ENCODE measurements at places on chromosomes 4 and X.

DNA sequence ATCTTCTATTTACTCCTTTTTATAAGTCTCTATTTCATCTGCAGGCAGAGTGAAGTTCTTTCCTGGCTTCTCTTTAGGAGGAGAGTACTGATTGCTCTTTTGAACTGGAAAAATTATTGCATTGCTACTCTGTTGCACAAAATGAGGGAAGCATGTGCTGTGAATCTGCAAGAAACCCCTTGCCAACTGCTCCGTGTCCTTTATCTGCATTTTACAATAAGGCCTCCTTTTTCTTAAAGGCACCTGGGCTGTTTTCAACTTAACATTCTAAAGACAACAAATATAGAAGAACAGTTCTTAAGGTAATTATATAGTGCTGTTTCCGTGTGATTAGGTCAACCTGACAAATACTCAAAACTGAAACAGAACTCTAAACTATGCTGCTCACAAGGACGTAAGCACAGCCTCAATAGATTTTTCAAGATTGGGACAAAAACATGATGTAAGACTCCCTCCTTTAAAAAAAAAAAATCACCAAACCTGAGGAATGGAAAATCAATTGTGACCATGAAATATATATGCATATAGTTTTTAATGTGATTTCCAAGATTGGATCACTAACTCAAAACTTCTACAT lies 716.6 kb upstream of the INTU start:
- DNase-seq, result no peak

DNA sequence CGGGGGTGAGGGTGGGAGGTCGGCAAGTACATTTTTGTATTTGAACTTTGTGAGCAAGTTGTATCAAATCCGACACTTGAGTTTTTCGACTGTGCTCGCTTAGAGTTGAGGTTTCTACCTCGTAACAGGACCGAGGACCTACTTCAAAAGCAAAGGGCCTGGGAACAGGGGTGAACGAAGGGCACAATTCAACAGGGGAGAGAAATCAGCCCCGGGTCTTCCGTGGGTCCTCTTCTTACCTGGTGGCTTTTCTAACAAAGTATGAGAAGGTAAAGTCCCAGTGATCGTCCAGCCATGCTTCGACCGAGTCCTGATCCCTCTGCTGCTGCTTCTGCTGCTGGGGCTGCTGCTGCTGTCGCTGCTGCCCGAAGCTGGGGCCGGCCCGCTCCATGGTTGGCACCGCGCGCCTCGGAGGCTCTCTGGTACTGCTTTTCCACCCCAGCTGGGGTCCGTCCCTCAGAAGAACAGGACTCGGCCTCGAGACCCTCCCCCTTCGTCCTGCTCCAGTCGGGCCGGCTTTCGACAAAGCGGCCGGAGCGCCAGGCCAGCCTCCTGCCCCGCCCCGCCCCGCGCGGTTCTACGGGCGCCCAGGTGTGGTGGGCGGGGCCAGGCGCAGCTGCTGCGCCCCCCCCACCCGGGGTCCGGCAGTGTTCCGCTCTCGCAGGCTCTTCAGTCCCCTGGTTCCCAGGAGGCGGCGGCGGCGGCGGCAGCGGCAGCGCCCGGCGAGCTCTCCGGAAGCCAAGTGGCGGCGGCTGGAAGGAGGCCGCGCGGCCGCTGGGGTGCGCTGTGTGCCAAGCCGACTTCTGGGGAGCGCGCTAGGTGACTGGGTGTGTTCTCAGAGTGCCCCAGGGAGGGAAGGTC lies at the start of gene PDE5A:
Gene PDE5A, minus strand, starts transcription at position 524 of the 861 bp plus-strand sequence. Its CDS starts 133 bp downstream, at position 391.
- DNase-seq, result peak; percentile 23

GRCh38 chrX:134177527-134177926 lies 59.5 kb upstream of the CCDC160 start:
- no peak for DNase-seq

GRCh38 chrX:87299563-87300160 lies 217.9 kb upstream of the KLHL4 start:
- no peak for DNase-seq

DNA sequence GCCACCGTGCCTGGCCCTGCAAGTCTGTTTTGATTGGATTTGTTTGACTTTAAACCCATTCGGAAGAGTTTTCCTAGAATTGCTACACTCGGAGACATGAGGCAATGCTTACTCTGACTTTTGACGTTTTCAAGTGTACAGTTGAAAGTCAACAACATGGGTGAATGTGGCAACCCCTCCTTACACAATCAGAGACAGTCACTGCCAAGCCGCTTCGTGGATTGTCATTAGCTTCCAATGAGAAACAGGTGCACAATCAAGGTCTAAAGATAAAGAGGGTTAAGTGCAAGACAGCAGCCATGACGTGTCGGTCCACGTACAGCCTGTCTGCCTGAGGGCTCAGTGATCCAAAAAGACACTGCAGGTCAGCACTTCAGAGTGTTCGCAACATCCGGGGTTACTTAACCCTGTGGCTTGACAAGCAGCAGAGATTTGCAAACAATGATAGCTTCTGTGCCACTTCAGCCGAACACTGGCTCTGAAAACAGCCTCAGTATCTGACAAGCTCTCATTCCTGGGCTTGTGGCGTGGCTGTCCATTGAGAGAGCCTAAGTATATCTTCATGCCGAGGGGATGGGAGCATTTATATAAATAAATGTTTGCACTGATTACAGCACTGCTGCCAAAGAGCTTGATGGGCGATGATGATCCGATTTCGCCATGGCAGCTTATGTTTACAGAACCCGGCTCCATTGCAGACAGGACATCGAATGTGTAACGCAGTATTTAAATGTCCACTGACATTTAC lies 180.0 kb downstream of the DHRSX start:
- no peak for DNase-seq

- DNase-seq, result no peak
These were observed 5.4 kb downstream of the CACNA1F start for GRCh38 chrX:49227726-49228125.

DNA sequence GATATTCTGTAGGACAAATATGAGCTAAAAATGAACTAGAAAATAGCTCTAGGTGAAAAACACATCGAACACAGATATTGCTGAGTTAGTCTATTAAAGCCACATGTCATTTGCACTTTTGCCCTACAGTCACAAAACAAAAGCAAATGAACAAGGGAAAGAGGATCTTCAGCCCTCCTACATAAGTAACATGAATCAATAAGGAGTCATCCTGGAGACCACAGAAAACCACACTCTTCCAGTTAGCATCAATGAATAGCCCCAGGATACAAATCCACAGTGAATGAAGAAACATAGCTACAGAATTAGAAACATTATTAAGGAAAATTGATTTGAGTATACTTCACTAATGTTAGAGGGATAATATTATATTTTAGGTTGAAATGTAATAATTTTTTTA lies 311.4 kb downstream of the MAPK10 start:
- no peak for DNase-seq

DNA sequence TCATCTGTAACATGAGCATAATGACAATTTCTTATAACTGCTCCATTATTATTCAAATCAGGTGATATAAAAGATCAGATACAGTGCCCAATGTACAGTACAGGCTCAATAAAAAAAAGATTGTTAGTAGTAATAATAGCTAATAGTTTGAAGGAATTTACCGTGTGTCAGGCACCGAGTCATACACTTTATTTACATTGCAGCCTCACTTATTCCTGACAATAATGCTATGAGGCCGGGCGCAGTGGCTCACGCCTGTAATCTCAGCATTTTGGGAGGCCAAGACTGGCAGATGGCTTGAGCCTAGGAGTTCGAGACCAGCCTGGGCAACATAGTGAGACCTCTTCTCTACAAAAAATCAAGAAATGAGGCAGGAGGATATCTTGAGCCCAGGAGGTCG lies 10.1 kb upstream of the MAP7D3 start:
- no peak for DNase-seq

- DNase-seq, result no peak
These were observed 314 bp downstream of the P2RY8 start for GRCh38 chrX:1536712-1537030.

GRCh38 chr4:8664031-8664805 lies 71.7 kb downstream of the CPZ start:
- DNase-seq, result no peak

DNA sequence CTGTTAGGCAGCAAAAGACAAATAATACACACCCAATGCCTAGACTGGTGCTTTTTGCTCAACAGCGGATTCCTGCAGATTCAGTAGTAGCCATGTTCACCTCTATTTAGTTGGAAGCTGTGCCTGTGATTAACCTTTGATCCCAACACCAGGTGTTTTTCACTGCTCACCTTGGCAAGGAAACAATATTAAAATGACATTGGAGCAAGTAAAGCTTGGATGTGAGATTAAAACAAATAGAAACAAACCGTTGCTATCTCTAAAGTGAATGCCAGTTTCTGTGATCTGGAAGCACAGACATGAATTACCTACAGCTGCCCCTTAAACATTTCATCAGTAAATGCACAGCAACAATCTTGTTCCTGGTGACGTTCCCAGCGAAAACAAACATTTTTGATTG lies 35.7 kb downstream of the MAGEB17 start:
- DNase-seq, result no peak

DNA sequence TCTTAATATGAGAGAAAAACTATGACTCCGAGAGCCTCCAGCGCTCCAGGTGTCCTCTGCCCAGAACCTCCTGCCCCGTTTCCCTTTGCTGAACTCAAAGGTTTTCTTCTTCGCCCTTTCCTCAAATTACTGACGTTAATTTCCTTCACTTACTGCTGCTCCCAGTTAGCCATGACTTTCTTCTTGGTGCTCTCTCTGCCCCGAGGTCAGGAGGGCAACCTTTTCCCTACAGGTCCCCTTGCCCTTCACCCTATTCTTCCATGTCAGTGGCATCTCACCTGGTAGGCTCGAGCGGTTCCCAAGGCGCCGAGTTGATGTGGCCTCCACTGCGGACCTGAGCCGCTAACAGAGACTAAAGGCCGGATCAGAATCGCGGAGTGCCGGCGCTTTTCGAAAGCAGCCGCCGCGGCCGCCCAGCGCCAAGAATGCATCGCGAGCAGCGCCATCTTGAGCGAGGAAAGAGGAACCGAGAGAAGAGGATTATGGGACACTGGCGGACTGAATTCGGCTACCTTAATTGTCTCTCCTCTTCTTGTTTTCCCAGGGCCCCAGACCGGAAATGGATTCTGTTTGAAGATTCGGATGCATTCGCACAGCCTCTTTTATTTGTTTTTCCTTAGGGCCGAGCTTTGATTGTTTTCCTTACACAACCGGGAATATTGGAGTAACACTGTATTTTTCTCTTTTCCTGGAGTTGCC lies at the start of gene ABCB7:
Gene ABCB7, minus strand, starts transcription at position 457 of the 699 bp plus-strand sequence. Its CDS starts 11 bp downstream, at position 446.
- DNase-seq, result no peak

GRCh38 chr4:142373610-142374009 lies 472.5 kb downstream of the INPP4B start:
- DNase-seq, result no peak

GRCh38 chr4:84697159-84697558 lies 114.2 kb downstream of the CDS1 start:
- no peak for DNase-seq

DNA sequence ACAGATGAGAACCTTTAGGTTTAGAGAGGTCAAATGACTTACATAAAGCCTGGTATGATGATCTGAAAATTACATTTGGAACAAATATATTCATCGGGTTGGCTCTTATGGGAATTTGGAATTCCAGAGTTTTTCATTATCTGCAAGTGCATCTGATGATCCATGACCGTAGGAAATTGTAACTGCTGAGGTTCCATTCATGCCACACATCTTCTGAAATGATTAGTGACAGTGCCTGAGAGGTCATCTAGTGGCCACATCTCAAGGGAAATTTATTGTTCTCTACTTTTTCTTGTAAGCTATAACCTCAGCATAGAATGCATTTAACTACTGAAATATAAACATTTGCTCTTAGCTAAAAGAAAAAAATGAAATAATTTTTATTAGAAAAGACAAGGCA lies 105.8 kb upstream of the NWD2 start:
- no peak for DNase-seq

- no peak for DNase-seq
These were observed 1.9 kb upstream of the TCEAL1 start for GRCh38 chrX:103626855-103627254.

- DNase-seq, result no peak
These were observed 516.6 kb downstream of the PPARGC1A start for GRCh38 chr4:23373261-23373660.

DNA sequence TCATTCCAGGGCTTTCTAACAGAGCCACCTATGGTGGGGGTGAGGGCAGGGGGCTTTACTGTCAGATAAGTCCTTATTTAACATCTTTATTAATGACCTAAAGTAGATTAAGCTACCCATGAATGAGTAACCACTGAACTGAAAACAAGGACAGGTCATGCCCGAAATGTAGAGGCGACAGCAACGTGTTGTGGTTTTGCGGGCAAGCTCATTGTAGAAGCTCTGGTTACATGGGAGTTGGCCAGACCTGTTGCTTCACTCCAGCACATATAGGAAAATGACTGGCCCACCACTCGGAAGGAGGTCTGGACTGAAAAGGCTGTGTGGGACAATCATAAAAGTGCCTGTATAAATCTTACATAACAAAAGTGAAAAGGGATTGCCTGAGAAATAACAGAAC lies 109.6 kb upstream of the NDP start:
- no peak for DNase-seq

DNA sequence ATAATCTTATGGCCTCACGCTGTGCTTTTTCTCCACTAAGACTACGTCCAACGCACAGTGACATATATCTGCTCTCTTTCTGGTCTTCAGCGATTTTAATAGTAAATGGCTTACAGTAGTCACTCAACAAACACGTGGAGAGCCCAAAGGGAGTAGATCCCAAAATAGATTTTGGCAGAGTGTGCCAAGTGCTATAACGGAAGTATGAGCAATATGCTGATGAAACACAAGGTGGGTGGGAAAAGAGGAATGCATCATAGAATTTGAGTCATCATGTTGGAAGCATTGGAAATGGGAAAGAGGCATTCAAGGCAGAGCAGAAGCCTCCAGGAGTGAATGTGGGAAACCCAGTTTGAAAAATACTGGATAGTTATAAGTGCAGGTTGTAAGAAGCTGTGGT lies 129.1 kb upstream of the LDB2 start:
- no peak for DNase-seq

DNA sequence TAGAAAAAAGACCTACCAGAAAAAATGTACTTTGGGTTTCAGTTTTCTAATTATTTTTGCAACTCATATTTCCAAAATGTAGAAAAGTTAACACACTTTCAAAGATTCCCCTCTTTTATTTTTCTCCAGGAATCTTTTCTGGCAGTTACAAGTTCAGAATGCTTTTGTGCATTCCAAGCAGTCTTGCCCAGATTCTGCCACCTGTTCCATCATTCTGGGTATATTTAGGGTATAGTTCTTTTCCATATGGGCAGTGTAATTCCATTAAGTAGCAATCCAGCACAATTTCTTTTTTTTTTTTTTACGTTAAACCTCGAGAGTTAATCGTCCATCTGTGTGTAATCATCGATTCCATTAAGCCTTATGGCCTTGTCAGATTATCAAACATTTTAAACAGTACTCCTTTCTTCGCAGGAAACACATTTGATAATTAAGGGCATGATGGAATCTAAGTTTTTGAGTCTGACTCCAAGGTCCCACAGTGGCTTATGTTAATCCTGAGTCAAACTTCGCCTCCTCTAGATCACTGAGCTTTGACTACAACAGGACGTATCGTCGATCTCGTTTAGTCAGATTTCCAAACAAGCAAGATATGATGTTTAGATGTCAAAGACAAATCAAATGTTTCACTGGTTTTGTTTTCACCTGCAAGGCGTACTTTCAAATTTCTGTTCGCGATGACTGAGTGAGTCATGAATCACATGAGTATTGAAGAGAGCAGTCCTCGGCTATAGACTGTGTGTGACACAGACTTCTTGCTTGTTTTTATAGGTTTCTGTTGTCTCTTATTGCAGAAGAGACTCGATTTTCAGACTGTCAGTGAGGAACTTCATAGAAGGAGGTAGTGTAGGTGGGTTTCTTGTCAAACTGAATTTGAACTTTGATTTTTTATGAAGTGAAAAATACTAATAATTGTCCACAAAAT lies 118.9 kb upstream of the GK2 start:
- DNase-seq, result no peak

- DNase-seq, result no peak
These were observed 22.5 kb upstream of the HSD17B13 start for GRCh38 chr4:87345139-87345538.
